Caco-2 (cell line): ENCODE measurements at places on chromosomes 5 and 9. TPM values are rescaled to one million over a fixed set of nuclear protein-coding genes. Genes with fewer than 3 reads are reported as not detected.

The FBP2 gene
- not detected in 2 replicates for total RNA-seq

DNA sequence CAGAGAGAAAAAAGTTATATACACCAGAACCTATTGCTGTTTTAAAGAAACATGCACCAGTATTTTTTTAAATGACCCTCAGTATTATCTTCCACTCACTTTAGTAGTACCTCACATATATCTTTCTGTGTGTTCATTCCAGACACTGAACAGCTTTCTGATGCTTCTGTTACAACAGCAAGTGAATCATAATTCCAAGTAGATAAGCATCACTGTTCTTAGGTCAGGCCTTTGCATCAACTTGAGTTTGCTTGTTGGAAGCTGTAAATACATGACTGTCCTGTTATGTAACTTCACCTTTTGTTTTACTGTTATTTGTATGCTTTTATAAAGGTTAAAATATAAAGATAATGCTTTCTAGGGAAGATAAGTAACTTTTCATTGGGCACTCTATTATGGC is 184.4 kb downstream of the ISL1 start:
- no peak for DNase-seq

GRCh38 chr5:10248378-10249260 is 1.1 kb downstream of the ATPSCKMT start:
- DNase-seq = no peak

The CD14 gene
- 11.5 and 13.3 TPM in 2 replicates for total RNA-seq

DNA sequence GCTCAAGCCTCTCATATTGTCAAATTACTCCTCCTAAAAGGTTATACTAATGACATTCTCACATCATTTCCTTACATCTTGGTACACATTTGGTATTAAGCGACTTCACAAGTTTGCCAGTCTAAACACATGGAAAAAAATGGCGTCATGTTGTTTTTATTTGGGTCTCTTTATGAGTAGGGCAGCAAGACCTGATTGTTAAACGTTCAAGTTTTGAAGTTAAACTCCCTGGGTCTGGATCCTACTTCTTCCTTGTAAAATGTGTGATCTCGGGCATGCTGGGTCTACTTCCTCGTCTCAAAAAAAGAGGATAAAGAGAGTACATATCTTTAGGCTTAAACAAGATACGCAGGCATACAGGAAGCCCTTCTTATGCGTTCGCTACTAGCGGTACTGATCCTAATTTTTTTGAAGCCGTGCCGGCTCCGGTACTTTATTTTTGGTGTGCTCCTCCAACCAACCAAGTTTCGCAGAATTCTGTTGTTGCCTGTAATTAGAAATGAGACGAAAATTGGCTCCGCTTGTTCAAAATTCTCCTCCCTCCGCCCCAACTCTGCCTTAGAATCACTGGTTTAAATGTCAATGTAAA is 596 bp upstream of the CDC37L1 start:
- DNase-seq = no peak

The CMBL gene
- 16.5 and 18.4 TPM in 2 replicates for total RNA-seq

- no peak for DNase-seq
Observed at GRCh38 chr5:30548580-30549305, 644.7 kb upstream of the CDH6 start.

GRCh38 chr9:37100741-37101140 is 19.6 kb upstream of the ZCCHC7 start:
- no peak for DNase-seq

The RASA1 gene
- total RNA-seq = 23.0 and 24.4 TPM in 2 replicates

- no peak for DNase-seq
Observed at GRCh38 chr5:93221-93980, 1.4 kb downstream of the PLEKHG4B start.

- DNase-seq = no peak
Observed at GRCh38 chr5:39750661-39751060, 325.9 kb upstream of the DAB2 start.

The FRRS1L gene
- 0.30 TPM in 1 of 2 replicates, not detected in the other for total RNA-seq

DNA sequence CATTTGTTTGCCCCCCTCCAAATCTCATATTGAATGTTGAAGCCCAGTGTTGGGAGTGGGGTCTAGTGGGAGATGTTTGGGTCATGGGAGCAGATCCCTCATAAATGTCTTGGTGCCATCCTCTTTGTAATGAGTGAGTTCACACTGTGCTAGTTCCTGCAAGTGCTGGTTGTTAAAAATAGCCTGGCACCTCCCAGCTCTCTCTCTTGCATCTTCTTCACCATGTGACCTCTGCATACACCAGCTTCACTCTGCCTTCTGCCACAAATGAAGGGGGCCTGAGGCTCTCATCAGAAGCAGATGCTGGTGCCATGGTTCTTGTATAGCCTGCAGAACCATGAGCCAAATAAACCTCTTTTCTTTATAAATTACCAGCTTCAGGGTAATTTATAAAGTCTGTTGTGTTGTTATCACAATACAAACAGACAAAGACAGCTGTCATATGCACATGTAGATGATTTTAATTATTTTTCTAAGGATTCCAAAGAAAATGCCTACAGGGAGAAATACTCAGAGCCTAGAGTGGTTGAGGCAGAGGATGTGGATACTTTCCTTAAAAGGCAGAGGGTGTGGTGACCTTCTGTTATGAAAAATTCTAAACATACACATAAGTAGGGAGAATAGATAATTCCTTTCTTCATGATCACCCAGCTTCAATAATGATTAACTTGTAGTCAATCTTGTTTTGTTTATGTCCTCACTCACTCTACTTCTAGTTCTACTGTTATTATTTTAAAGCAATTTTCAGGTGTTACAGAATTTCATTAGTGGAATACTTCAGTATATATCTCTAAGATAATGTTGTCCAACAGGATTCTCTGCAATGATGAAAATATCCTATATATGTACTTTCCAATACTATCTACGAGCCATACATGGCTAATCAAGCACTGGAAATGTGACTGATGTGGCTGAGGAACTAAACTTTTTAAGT is 75.1 kb upstream of the RANBP6 start:
- DNase-seq = no peak

DNA sequence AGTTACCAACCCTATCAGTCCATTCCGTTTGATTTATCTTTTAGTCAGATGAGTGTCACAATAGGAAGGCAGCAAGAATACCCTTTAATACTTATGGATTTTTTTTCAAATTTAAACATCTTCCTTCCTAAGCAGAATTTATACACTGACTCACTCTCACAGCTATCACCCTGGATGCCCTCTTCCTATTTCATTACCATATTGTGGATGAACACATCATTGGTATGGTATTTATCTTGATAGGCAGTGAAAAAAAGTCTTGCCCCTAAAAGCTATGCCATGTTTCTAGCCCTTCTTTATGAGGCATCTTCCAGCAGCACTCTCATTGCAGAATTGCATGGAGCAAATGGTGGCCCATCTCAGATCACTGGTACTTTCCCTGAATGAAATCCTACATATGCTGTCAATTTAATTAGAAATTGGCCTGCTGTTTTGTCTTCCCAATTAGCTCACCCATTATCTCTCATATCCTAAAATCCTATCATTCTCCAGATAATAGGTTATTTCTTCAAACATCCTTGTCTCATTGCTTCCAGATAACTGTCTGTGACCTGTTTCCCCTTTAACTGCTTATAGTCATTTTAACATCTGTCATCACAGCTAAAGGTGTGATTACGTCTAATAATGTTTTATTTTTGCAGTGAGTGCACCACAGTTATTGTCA is 433.5 kb upstream of the POU5F2 start:
- DNase-seq = no peak

DNA sequence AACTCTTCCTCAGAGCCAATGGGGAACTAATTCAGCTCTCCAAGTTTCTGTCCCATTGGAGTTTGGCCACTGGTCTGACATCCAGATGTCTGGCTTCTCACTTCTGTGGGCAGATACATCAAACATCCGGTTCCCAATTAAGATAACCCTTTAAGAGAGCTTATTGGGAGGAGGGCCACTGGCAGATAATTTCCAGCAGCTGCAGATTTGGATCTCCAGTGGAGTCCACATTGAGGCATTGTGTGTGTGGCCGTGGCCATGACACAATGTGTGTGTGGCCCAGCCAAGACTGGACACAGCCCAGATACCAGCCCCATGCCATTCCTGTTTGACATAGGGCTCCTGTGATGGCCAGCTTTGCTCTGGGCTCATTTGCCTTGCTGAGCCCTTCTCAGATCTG is 110.5 kb upstream of the MAP1B start:
- no peak for DNase-seq

The TTC23L gene
- total RNA-seq = 0.09 and 0.72 TPM in 2 replicates

The RANBP3L gene
- total RNA-seq = 0.20 TPM in 1 of 2 replicates, not detected in the other

The SEMA5A gene
- total RNA-seq = 27.4 and 34.3 TPM in 2 replicates

DNA sequence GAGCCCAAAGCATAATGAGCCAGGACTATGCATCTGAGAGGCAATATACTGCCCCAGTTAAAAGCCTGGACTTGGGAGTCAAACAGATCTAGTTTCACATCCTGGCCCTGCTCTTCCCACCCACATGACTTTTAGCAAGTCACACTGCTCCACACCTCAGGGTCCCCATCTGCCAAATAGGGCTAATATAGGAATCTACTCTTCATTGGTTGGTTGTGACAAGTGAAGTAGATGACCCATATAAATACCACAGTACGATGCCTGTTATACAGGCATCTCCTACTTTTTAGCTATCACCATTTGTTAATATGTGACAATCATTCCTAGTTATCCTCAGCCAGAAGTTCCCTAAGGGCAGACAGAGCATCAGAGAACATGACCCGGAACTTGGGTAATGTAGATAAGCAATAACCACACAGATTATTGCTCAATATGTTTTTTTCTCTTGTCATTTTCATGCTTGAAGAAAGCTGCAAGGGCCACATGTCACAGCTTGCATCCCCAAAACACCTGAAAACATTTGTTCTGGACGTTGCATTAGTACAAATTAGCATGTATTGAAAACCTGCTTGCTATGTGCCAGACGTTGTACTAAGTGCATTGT is 20.4 kb downstream of the ADAM19 start:
- DNase-seq = no peak

- DNase-seq = peak; percentile 99
Observed at GRCh38 chr9:128218518-128219389, 15.6 kb downstream of the DNM1 start.

- no peak for DNase-seq
Observed at GRCh38 chr9:8799615-8800014, 1000.0 kb upstream of the DMAC1 start.

The FOXD4L5 gene
- total RNA-seq = 0.25 and 0.42 TPM in 2 replicates

DNA sequence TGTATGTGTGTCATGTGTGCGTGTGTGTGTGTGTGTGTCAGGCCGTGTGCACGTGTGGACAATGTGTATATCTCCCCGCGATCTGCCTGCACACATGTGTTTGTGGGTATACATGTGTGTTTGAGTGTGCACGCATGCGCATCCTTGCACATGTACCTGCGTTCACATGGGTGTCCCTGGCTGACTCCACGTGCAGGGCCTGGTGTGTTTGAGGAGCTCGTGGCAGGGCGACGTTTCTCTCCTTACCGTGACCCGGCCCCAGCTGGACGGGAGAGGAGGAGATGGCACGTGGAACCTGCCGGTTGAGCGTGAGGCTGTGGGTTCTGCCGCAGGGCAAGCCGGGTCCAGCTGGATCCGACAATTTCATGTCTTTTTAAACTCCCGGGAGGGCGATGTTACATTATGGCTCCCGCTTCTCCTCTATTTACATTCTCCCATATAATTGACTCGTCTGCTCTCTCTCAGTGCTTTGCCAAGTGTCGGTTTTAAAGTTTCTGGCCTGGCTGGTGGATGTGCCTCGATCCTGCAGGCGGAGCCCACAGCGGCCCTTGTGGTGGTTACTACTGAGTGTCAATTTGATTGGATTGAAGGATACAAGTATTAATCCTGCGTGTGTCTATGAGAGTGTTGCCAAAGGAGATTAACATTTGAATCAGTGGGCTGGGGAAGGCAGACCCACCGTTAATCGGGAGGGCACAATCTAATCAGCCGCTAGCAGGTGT is 5.9 kb downstream of the COL5A1 start:
- DNase-seq = no peak

- DNase-seq = no peak
Observed at GRCh38 chr9:76561900-76562299, 102.9 kb downstream of the GCNT1 start.

DNA sequence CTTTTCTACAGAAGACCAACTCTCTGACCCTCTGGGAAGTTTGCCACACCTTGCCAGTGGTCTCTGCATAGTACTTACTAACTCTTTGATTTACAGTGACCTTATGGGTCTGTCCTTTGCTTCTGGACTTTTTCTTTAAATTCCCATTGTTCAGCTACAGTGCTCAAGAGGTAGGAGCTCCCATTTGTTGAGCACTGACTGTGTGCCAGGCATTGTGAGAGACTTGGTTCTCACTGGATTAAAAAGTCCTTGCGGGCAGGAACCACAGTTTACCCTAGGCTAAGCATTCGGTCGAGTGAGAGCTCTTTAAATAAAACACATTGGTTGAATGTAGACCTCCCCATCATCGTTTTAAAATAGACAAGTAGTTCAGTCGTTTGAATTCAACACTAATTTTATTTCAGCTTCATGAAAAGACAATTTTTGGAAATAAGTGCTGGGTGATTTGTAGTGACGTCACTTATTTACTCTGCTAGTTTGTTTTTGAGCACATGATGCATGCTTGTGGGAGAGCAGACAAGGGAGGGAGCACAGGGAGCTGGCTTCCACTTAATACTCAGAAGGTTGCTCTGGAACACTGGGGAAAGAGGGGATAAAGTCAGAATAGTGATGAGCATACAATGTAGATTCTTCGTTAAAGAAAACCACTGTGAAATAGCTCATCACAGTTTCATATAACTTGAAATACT is 27.1 kb downstream of the RASGRF2 start:
- no peak for DNase-seq

- DNase-seq = peak; percentile 19
Observed at GRCh38 chr9:120713257-120714087, 798 bp downstream of the MEGF9 start.

GRCh38 chr5:156971415-156971814 is 8.4 kb upstream of the TIMD4 start:
- no peak for DNase-seq

DNA sequence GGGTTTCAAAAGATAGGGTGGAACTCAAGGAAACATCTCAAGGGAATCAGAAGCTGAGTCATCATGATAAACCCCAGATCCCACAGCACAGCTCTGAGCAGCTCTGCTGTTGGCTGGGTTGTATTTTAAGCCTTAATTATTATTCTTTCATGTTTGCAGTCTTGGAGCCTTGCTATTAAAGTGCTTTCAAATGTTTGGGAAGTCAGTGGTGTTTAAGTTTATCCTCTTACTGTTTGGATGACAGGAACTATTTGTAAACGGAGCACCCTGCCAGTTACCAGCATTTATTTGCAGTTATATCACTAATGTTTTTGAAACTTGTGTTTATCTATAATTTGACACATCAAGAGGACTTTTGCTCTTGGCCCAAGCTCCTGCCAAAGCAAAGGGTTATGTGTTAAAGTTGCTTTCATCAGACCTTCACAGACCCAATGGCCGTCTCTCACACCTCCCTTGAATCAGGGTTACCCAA is 141.1 kb upstream of the SPDL1 start:
- DNase-seq = no peak

- DNase-seq = no peak
Observed at GRCh38 chr5:149326611-149327010, 18.7 kb upstream of the GRPEL2 start.
